ENCODE measurements at places on chromosomes 12 and 14.

DNA sequence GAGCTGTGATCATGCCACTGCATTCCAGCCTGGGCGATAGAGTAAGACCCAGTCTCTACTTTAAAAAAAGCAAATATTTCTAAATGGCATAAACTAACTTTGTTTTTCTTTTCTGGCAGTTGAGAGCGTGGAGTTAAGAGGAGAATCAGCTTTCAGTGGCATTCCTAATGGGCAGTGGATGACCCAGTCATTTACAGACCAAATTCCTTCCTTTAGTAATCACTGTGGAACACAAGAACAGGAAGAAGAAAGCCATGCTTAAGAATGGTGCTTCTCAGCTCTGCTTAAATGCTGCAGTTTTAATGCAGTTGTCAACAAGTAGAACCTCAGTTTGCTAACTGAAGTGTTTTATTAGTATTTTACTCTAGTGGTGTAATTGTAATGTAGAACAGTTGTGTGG lies 21.2 kb downstream of the TDG start:
- no peak for DNase-seq

DNA sequence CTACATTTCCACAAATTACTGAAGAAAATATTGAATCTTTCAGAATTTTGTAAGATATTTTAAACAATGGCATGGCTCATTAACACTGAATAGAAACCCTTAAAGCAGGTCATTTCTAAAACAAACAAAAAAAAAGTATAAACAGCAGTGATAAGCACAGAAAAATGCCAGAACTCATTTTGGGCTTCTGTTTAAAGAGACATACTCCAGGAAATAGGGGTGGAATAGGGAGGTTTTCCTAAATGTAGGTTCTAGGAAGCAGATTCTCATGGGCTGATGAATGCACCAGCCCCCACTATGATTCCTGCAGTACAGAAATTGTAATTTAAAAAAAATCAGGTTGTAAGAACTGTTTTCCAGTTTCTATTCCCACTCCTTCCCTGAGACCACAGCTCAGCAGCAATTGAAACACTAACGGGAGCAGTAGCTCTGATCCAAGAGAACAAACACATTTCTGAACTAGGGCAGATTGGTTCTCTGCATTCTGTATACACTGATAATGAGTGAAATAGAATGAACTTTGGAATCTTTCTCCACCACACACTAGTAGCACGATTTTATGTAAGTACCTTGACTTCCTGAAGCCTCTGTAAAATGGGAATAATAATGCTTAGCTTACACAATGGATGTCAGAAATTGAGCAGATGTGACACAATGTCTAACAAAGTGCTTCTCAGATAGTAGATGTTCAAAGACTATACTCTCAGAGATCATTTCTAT lies 115.6 kb upstream of the TMTC1 start:
- no peak for DNase-seq

- no peak for DNase-seq
Measured at GRCh38 chr14:51592836-51593235, 58.9 kb upstream of the FRMD6 start.

- DNase-seq: no peak
Measured at GRCh38 chr12:88955531-88955930, 375.3 kb upstream of the KITLG start.

GRCh38 chr12:87756111-87756510 lies 273.1 kb downstream of the C12orf50 start:
- peak; percentile 57 for DNase-seq

All from SJSA1 (cell line).